ENCODE measurements at places on chromosomes 2 and 18. TPM values are rescaled to one million over a fixed set of nuclear protein-coding genes. Genes with fewer than 3 reads are reported as not detected.

Gene C18orf63
- total RNA-seq, result not detected

Gene SOCS6
- total RNA-seq, result 1.2 TPM

Gene SCYGR1
- not detected for total RNA-seq

Gene SERPINB2
- not detected for total RNA-seq

Gene HADHA
- total RNA-seq, result 69.4 TPM

Gene AP1S3
- 0.76 TPM for total RNA-seq

Gene DNAH6
- 0.61 TPM for total RNA-seq

Gene TUBA3E
- not detected for total RNA-seq

Gene POTEI
- total RNA-seq, result not detected

Gene SLC5A7
- not detected for total RNA-seq

Gene CACNB4
- 0.35 TPM for total RNA-seq

Gene INHA
- not detected for total RNA-seq

Gene MEP1B
- not detected for total RNA-seq

Gene TUBB8B
- not detected for total RNA-seq

Gene SNTG2
- 5.1 TPM for total RNA-seq

Gene KCNJ3
- not detected for total RNA-seq

Gene PSMA8
- 0.25 TPM for total RNA-seq

Gene SCN9A
- total RNA-seq, result not detected

Gene SERPINB13
- not detected for total RNA-seq

Gene AQP12B
- total RNA-seq, result not detected

Gene KRTCAP3
- 6.6 TPM for total RNA-seq

Gene MERTK
- total RNA-seq, result not detected

Gene SAG
- 0.05 TPM for total RNA-seq

Gene FAM237A
- not detected for total RNA-seq

Gene SCTR
- total RNA-seq, result not detected

Gene CYB5A
- total RNA-seq, result 5.9 TPM

Gene NXPH2
- not detected for total RNA-seq

Gene KYNU
- total RNA-seq, result not detected

Gene IKZF2
- 14.6 TPM for total RNA-seq

Gene STAT4
- 136 TPM for total RNA-seq

Gene UGT1A10
- not detected for total RNA-seq

Gene MYL1
- not detected for total RNA-seq

Gene SPEG
- total RNA-seq, result 21.8 TPM

Gene GATA6
- total RNA-seq, result 4.0 TPM

Gene DTNB
- total RNA-seq, result 33.2 TPM

Gene NEU2
- total RNA-seq, result not detected

Gene AFF3
- 5.0 TPM for total RNA-seq

Gene PAX3
- total RNA-seq, result not detected

Gene CERKL
- total RNA-seq, result not detected

Gene CNGA3
- not detected for total RNA-seq

Gene PLA2R1
- not detected for total RNA-seq

Gene NTSR2
- total RNA-seq, result not detected

Gene COLEC12
- total RNA-seq, result not detected

Gene YWHAQ
- 123 TPM for total RNA-seq

Gene UBXN2A
- 18.0 TPM for total RNA-seq
